Naive thymus-derived CD8-positive, alpha-beta T cell (primary cell): ENCODE measurements at places on chromosomes 7 and 10. TPM values are rescaled to one million over a fixed set of nuclear protein-coding genes. Genes with fewer than 3 reads are reported as not detected.

The PIK3CG gene
- total RNA-seq, result 32.9 TPM

The NCAPG2 gene
- total RNA-seq, result 6.7 TPM

The LOXL4 gene
- total RNA-seq, result not detected

The ALOX5 gene
- total RNA-seq, result 11.2 TPM

The FAM241B gene
- total RNA-seq, result 11.2 TPM

The CAV2 gene
- total RNA-seq, result not detected

The CPA2 gene
- total RNA-seq, result not detected

DNA sequence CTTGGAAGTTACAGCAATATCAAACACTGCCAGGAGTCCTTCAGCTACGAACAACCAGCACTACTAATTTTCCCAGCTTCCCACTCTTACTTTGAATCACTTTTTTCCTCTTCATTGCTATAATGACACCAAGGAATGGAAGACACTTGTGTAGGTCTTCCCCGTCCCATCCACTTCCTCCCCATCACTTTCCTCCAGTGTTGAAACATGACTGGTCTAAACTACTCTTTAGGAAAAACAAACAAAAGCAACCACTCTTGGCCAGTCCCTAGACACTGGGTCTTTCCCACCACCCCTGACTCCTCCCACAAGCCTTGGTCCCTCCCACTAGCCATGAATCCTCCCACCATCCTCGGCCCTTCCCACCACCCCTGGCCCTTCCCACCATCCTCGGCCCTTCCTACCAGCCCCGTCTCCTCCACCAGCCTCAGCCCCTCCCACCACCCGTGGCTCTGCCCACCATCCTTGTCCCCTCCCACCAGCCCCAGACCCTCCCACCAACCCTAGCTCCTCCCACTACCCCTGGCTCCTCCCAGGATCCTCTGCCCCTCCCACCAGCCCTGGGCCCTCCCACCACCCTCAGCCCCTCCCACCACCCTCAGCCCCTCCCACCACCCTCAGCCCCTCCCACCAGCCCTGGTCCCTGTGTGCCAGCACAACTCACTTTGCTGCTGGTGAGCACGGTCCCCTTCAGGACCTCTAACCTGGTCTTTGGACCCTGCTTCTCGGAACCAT lies 68.5 kb downstream of the CXCL12 start:
- DNase-seq, result no peak
- H3K4me3 ChIP-seq, result no peak overlapping the region
- no peak overlapping the region for H3K27ac ChIP-seq
- no peaks in the 10 kb centered on the region for H3K36me3 ChIP-seq

GRCh38 chr7:25949736-25950487 lies 202.1 kb upstream of the NFE2L3 start:
- H3K4me1 ChIP-seq, result peaks cover 21% of the 10 kb centered on the region
- peak; percentile 27 for DNase-seq
- H3K4me3 ChIP-seq, result peak overlapping the region; percentile 84
- H3K27ac ChIP-seq, result no peak overlapping the region

DNA sequence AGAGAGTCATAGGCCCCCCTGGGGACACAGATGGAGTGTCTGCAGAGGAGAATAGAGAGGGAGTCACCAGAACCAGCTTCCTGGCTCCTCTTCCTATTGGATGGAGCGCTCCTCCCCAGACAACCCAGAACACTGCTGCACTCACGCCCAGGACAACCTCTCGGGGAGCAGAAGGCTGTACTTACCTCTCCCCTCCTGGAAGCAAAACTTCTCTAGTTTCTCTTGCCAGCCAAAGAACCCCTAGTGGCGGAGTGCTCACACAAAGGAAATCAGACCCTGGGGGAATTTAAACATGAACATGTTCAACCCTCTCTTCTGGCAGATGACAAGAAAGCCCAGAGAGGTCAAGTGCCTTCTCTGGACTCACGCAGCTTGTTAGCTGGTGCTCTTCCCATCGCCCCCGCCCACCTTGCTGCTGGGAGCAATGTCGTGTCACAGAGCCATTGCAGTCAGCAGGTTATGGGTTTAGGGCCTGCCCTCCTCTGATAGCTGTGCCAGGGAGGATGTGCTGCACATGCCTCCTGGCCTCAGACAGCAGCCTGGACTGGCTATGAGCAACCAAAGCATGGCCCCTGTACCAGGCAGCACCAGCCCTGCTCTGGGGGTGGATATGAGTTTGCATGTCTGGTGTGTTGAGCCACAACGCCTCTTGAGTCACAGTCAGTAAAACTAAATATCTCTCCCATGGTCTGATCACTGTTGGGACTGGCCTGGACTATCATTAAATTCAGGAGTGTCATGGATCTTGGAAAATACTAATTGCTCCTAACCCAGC lies 84.4 kb downstream of the SLIT1 start:
- peaks cover 4% of the 10 kb centered on the region for H3K27me3 ChIP-seq
- H3K4me1 ChIP-seq, result peaks cover 7% of the 10 kb centered on the region
- H3K36me3 ChIP-seq, result no peaks in the 10 kb centered on the region
- no peak overlapping the region for H3K4me3 ChIP-seq
- H3K27ac ChIP-seq, result no peak overlapping the region
- DNase-seq, result no peak

- DNase-seq, result no peak
- H3K4me3 ChIP-seq, result no peak overlapping the region
- peaks cover 1% of the 10 kb centered on the region for H3K27me3 ChIP-seq
- H3K27ac ChIP-seq, result no peak overlapping the region
Observed at GRCh38 chr10:30742471-30742870, 112.9 kb upstream of the LYZL2 start.

DNA sequence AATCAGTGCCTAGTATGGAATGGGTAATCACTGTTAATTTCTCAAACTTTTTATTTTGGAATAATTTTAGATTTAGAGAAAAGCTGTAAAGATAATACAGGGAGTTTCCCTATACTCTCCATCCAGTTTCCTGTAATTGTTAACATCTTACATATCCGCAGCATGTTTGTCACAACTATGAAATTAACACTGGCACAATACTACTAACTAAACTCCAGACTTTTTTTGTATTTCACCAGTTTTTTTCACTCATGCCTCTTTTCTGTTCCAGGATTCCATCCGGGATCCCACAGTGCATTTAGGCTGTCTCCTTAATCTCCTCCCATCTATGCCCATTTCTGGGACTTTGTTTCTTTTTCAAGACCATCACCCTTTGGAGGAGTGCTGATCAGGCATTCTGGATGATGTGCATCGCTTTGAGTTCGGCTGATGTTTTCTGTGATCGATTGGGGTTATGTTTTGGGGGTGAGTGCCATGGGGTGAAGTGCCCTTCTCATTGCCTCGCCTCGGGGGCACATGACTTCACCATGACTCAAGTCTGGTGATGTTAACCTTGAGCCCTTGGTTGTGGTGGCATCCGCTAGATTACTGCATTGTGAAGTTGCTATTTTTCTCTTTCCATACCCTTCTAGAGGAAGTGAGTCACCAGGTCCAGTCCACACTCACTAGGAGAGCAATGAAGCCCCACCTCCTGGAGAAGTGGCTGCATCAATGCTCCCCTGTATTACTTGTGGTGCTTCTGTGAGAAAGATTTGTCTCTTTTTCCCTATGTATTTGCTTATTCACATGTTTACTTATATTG lies 43.9 kb upstream of the GRB10 start:
- no peak overlapping the region for H3K27ac ChIP-seq
- no peak overlapping the region for H3K4me3 ChIP-seq
- peaks cover 8% of the 10 kb centered on the region for H3K27me3 ChIP-seq
- H3K36me3 ChIP-seq, result no peaks in the 10 kb centered on the region
- no peak for DNase-seq

DNA sequence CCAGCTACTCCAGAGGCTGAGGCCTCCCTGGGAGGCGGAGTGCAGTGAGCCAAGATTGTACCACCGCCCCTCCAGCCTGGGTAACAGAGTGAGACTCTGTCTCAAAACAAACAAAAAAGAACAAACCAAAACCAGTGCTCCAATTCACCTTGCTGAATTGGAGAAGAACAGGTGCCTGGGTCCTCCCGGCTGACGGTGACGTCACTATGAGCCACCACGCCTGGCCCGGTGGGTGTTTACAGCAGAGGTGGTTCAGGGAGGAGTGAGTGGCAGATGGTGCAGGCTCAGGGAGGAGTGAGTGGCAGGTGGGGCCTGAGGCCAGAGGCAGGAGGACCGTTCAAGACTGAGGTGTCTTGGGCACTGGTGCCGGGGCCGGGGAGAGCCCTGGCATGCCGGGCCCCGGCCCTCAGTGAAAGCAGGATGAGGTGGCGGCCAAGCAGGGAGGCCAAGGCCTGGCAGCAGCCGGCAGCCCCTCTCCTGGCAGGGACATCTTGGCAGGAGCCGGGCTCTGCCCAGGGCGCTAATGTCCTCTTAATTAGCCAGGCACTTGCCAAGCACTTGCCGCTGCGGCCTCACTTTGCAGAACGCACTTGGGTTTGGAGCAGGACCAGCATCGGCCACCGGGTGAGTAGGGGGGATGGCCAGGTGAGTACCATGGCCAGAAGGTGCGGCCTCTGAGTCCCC lies 162.8 kb upstream of the TNRC18 start:
- H3K27me3 ChIP-seq, result no peaks in the 10 kb centered on the region
- H3K4me3 ChIP-seq, result no peak overlapping the region
- H3K4me1 ChIP-seq, result no peaks in the 10 kb centered on the region
- H3K27ac ChIP-seq, result no peak overlapping the region

GRCh38 chr7:12695965-12696364 lies 8.5 kb downstream of the ARL4A start:
- no peak overlapping the region for H3K27ac ChIP-seq
- no peaks in the 10 kb centered on the region for H3K27me3 ChIP-seq
- no peak for DNase-seq

GRCh38 chr7:28847681-28848080 lies 110.4 kb downstream of the TRIL start:
- no peaks in the 10 kb centered on the region for H3K4me1 ChIP-seq
- no peak for DNase-seq
- H3K27me3 ChIP-seq, result peaks cover 12% of the 10 kb centered on the region
- no peaks in the 10 kb centered on the region for H3K36me3 ChIP-seq

GRCh38 chr10:88892222-88892967 lies 12.3 kb downstream of the STAMBPL1 start:
- H3K27ac ChIP-seq, result peak overlapping the region; percentile 1
- peak overlapping the region; percentile 26 for H3K4me3 ChIP-seq
- no peak for DNase-seq

GRCh38 chr10:114362826-114363355 lies 41.4 kb downstream of the AFAP1L2 start:
- H3K4me3 ChIP-seq, result no peak overlapping the region
- H3K27ac ChIP-seq, result no peak overlapping the region
- DNase-seq, result no peak

- no peak overlapping the region for H3K27ac ChIP-seq
- no peak overlapping the region for H3K4me3 ChIP-seq
- H3K27me3 ChIP-seq, result no peaks in the 10 kb centered on the region
- DNase-seq, result no peak
Observed at GRCh38 chr10:119940487-119940886, 48.0 kb downstream of the SEC23IP start.

- no peak for DNase-seq
- peaks cover 6% of the 10 kb centered on the region for H3K27me3 ChIP-seq
- H3K36me3 ChIP-seq, result no peaks in the 10 kb centered on the region
- H3K4me1 ChIP-seq, result no peaks in the 10 kb centered on the region
- H3K27ac ChIP-seq, result no peak overlapping the region
- no peak overlapping the region for H3K4me3 ChIP-seq
Observed at GRCh38 chr7:77989981-77990566, 191.5 kb downstream of the PHTF2 start.

GRCh38 chr7:22346383-22347107 lies 10.4 kb downstream of the RAPGEF5 start:
- no peak for DNase-seq
- peaks cover 15% of the 10 kb centered on the region for H3K27me3 ChIP-seq
- no peaks in the 10 kb centered on the region for H3K36me3 ChIP-seq
- H3K4me3 ChIP-seq, result no peak overlapping the region
- no peaks in the 10 kb centered on the region for H3K4me1 ChIP-seq

- no peaks in the 10 kb centered on the region for H3K36me3 ChIP-seq
- H3K4me1 ChIP-seq, result no peaks in the 10 kb centered on the region
- no peak within 1 kb of the TSS for H3K4me3 ChIP-seq
- no peaks in the 10 kb centered on the region for H3K27me3 ChIP-seq
- no peak within 1 kb of the TSS for H3K27ac ChIP-seq
Observed at GRCh38 chr7:16881844-16882243, at the start of gene AGR3. Gene AGR3, minus strand, starts transcription at chr7:16881983. Its CDS starts 3,365 bp downstream, at chr7:16878618.

- H3K4me1 ChIP-seq, result no peaks in the 10 kb centered on the region
- H3K36me3 ChIP-seq, result no peaks in the 10 kb centered on the region
- no peak for DNase-seq
- H3K4me3 ChIP-seq, result no peak overlapping the region
- no peak overlapping the region for H3K27ac ChIP-seq
- H3K27me3 ChIP-seq, result no peaks in the 10 kb centered on the region
Observed at GRCh38 chr7:55733241-55734140, 129.1 kb downstream of the SEPTIN14 start.

DNA sequence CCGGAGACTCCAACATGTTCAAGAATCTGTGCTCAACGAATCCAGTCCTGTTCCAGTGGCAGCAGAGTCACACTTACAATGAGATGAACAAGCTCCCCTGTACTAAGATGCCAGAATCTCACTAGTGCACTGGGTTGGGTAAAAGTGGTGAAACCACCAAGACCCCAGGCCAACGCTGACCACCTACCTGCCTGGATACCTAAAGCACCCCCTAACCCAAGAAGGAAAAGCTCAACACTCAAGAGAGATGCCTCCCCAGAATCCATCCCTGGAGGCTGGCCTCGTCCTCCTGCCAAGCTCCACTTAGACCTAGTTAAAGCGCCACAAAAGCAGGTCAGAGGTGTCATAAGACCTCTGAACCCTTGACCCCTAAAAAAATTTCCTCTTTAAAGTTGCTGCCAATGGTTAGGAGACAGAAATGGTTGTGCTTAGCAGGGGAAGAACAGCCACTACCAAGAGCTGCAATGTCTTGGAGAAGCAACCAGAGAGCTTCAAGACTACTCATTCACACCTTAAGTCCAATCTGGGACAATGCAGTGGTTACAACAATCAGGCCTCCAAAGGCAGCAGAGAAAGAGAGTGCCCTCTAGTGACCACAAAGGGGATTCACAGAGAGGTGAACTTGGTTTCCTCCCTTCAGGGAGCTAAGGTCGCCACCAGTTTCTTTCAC lies 94.6 kb upstream of the MACROH2A2 start:
- no peaks in the 10 kb centered on the region for H3K36me3 ChIP-seq
- no peaks in the 10 kb centered on the region for H3K4me1 ChIP-seq
- no peak for DNase-seq
- no peak overlapping the region for H3K27ac ChIP-seq
- H3K4me3 ChIP-seq, result no peak overlapping the region

DNA sequence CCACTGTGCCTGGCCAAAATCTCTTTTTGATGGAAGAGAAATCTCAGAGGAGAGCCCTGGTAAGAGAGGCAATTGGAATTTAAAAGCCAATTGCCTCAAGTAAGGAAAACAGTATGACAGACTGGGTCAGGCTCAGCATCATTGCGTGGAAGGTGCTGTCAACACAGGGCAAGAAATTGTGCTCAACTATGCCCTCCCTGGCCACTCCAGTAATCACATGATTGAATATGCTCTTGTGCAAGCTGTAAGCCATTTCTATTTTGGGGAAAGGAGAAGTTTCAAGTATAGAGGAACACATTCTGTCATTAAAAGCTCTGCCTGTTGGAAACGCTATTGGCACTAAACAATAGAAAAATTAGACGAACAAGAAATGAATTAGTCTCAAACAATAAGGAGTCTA lies 1127.7 kb downstream of the REEP3 start:
- H3K4me3 ChIP-seq, result no peak overlapping the region
- H3K4me1 ChIP-seq, result no peaks in the 10 kb centered on the region
- no peaks in the 10 kb centered on the region for H3K27me3 ChIP-seq
- H3K27ac ChIP-seq, result no peak overlapping the region
- no peak for DNase-seq
